Stomach (tissue), 19 donors: ENCODE measurements at places on chromosomes 4 and X. TPM values are rescaled to one million over a fixed set of nuclear protein-coding genes. Genes with fewer than 3 reads are reported as not detected.

USP27X gene
- total RNA-seq, result 1.8 TPM

GUCY2F gene
- total RNA-seq, result not detected

TXK gene
- 8.3 TPM for total RNA-seq

TENM3 gene
- under 0.01 TPM for total RNA-seq

NRK gene
- total RNA-seq, result 6.2 TPM

SOD3 gene
- 89.7 TPM for total RNA-seq

HMX1 gene
- not detected for total RNA-seq

MAGEA2 gene
- not detected for total RNA-seq

GC gene
- total RNA-seq, result 14.5 TPM

AP1AR gene
- 22.6 TPM for total RNA-seq

TEC gene
- total RNA-seq, result 0.89 TPM

HMGN5 gene
- total RNA-seq, result 2.2 TPM

IL2RG gene
- 0.89 TPM for total RNA-seq

NSG1 gene
- 1.3 TPM for total RNA-seq

CXCL11 gene
- total RNA-seq, result not detected

GAB1 gene
- 67.7 TPM for total RNA-seq

GPR82 gene
- total RNA-seq, result 0.29 TPM

CSTF2 gene
- total RNA-seq, result 6.8 TPM

MAP7D2 gene
- total RNA-seq, result 70.0 TPM

MAGEA8 gene
- total RNA-seq, result not detected

C4orf51 gene
- not detected for total RNA-seq

PABPC1L2B gene
- total RNA-seq, result not detected

NXF2 gene
- not detected for total RNA-seq

LRAT gene
- not detected for total RNA-seq

GLOD5 gene
- total RNA-seq, result not detected

USP51 gene
- total RNA-seq, result 1.2 TPM

ZFP42 gene
- not detected for total RNA-seq
